Activated T-helper 1 cell treated with Interleukin-2 at 50 U/mL for 16 hours (primary cell): ENCODE measurements at places on chromosomes 11 and 22.

DNA sequence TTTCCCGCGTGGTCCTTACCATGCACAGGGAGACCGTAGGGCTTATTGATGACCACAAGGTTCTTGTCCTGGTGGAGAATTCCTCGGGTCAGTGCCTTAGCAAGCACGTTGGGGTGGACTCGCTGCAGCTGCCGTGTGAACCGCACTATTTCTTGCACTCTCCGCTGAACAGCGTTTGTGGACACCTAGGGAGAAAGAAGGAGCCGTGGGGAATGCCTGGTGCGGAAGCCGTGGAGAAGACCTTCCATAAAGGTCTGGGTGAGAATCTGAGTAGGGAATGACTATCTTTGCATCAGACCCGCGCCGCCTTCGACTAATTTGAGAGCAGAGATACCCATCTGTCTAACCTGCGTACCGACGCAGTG, 597 bp downstream of the RPUSD4 start:
- no peak for DNase-seq

- DNase-seq = no peak
Observed at GRCh38 chr22:45740236-45740635, 68.6 kb downstream of the ATXN10 start.

DNA sequence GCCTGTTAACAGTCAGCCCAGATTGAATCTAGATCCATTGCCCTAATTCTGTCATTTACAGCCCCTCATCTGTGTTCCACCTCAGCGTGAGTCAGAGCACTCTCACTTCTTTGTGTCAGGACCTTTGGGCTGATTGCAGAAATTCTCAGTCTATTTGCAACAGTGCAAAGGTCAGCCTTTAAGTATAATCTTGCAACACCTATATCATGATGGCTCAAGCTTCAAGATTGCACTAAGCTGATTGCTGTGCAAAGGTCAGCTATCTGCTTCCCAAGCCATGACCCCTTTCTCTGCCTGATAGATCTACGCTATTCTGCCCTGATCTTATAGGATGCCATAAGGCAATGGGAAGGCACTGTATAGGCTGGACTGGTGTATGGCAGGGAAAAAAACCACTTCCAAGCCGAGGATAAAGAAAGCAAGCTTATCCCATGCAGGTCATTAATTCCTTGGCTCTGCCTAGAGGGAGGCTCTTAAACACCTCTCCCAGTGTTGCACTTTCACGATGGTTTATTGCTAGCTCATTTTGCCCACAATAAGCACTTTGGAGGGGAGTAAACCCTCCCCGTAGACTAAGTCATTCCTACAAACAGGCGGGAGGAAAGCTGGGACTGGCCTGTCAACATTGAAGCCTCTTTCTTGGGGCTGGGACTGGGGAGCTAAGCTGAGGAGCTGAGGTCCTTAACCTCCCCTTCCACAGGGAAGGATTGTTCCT, 100.6 kb downstream of the RRAS2 start:
- no peak for DNase-seq

DNA sequence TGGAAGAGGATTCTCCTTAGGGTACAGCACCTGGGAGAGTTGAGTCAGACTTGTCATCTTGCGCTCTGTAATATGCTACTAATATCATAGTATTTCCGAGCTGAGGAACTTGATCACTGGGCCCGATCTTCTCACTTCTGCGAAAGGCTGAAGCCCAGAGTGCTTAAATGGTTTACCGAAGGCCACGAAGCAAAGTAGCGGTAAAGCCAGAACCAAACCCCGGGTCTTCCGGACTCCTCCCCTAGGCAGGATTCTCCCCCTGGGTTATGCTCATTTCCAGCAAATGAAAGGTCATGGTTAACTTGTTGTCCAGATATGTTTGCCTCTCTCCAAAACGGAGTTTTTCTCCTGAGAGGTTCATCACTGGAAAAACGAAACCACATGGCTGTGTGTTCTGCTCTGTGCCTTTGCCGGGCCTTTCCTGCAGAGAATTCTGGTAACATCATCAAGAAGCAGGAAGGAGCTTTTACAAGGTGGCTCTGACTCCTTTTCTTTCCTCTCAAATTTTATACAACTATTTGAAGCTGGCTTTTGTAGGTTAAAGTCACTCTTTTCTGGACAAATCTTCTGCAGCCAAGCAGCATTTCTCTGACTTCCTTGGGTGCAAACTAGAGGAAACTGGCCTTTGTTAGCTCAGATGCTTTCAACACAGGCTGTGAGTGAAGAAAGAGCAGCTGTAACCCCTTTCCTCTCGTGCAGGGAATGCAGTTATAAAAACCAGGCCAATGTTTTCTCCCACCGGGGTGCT, 35.5 kb downstream of the UBASH3B start:
- DNase-seq = no peak

DNA sequence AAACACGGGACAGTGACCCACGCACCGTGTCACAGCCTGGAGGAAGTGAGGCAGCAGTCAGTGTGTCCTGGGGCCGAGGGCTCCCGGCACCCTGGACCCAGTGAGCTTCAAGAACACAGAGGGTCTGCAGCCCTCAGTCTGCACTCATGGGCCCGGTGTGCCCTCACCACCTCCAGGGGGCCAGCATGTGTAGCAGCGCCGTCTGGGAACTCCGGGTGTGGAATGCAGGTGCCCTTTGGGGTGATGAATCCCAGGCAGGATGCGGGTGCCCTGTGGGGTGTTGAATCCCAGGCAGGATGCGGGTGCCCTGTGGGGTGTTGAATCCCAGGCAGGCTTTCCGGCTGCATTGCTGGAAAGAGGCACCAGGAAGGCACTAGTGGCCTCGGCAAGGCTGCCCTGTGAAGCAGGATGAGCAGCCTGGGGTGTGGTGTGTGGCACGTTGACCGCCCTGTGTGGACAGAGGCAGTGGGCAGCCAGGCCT, 1399.9 kb downstream of the BRD1 start:
- no peak for DNase-seq

GRCh38 chr11:119347940-119348605, 1.6 kb upstream of the MFRP start:
- DNase-seq = no peak

GRCh38 chr11:100631316-100631715, 55.8 kb upstream of the ARHGAP42 start:
- DNase-seq = no peak

DNA sequence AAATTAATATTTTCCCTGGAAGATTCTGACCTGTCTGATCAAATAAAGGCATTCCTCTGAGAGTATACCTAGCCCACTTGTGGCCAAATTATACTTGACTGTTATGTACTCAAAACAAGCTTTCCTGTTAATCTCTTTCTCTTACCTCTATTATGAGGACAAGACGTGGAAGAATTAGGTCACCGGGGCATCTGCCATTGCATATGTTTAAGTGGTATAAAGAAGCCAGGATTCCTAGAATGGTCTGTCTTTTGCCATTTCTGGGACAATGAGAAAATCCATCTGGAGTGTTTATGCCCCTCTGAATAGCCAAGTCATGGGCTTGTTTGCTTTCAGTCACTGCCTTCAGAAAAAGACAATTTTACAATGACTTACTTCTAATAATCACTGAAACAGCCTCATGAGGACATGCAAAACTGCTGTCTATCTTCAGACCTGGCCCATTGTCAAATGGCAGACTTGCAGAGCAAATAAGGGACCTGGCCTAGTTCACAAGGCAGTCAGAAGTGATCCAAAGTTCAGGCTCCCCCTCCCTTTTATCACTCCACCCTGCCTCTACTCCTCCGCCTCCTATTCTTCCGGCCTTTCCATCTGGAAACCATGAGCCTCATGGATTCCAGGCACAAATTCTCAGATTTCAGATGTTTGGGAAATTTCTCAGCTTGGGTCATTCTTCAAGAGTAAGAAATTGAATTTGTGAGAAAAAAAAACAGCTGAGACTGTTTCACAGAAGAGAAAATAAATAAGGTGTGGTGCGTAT, 128.1 kb upstream of the LDLRAD3 start:
- DNase-seq = no peak

DNA sequence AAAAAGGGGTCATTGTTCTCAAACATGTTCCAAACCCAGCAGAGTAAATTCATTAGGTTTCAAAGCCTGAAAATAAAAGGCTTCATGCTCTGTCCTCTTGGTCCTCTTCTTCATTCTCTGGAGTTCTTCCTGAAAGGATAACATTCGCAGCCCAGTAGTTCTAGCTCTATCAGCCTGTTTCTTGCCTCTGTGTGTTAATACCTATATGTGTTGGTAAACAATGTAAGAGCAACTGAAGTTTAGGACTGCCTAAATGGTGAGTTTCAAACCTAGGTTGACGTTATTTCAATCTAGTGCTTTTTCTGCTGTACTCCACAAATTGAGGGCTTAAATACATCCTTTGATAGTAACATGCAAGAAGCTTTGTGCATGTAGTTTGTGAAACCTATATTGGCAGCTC, 9.4 kb downstream of the AASDHPPT start:
- no peak for DNase-seq

GRCh38 chr11:128928400-128928799, 14.3 kb downstream of the TP53AIP1 start:
- no peak for DNase-seq

DNA sequence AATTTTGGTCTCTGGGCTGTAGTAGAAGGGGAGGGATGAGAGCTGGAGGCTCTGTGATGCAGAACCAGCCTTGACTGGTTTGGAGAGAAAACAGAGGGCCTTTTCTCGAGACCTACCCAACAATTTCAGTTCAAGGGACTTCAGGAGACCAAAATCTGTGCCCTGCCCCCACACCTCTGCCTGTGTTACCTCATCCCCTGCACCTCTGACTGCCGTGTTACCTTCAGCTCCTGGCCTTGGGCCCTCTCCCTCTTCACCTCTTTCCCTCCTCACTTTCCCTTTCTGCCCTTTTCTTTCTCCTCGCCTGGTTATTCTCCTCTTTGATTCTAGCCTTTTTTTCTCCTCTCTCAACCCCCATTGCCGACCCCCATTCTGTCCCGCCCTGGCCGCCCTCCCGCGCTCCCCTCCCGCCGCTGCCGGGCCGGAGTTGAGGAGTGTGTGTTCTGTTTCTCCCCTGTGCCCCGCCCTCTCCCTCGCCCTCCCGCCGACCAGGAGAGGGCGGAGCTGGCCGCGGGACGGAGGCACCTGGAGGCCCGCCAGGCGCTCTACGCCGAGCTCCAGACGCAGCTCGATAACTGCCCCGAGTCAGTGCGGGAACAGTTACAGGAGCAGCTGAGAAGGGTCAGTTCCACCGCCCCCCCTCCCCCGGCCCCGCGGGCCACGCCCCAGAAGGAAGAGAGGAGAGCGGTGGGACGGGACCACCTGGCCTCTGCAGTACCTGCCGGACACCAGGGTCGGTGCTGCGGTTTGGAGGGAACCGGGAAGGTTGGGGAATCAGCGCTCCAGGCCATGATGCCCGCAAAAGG, 27.2 kb downstream of the PHLDB1 start:
- no peak for DNase-seq

GRCh38 chr11:64868904-64869570, 9.4 kb downstream of the EHD1 start:
- DNase-seq = no peak

DNA sequence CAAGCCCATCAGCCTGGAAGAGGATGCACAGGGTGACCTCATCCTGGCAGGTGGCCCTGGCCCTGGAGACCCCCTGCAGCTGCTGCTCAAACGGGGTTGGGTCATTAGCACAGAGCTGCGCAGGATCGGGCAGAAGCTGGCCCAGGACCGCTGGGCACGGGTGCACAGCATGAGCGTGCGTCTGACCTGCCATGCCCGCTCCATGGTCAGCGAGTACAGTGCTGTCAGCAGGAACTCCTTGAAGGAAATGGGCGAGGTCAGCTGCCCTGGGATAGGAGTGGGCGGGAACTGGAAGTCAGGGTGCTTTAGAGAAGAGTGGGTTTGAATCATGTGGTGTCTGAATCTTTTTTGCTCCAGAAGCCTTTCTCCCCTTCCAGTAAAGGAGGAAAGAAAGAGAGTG, 61.1 kb downstream of the INSC start:
- DNase-seq = no peak

- DNase-seq = no peak
Observed at GRCh38 chr11:64185175-64185692, 737 bp upstream of the STIP1 start.

GRCh38 chr11:134564472-134565200, 152.6 kb upstream of the B3GAT1 start:
- DNase-seq = no peak

GRCh38 chr11:93902921-93903320, 52.5 kb upstream of the VSTM5 start:
- DNase-seq = no peak

DNA sequence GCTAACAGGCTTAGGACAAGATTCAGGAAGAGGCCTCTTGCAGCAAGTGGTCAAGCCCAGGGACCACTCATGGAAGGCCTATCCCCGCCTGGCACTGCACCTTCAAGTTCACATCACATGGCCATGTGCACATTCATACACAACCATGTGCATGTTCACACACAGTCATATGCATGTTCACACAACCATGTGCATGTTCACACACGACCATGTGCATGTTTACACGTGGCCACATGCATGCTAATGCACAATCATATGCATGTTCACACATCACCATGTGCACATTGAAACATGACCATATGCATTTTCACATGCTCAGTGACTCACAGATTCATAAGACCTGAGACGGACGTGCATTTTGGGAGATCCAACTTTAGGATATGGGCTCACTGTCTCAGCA, 28.7 kb upstream of the IL17RA start:
- DNase-seq = no peak

DNA sequence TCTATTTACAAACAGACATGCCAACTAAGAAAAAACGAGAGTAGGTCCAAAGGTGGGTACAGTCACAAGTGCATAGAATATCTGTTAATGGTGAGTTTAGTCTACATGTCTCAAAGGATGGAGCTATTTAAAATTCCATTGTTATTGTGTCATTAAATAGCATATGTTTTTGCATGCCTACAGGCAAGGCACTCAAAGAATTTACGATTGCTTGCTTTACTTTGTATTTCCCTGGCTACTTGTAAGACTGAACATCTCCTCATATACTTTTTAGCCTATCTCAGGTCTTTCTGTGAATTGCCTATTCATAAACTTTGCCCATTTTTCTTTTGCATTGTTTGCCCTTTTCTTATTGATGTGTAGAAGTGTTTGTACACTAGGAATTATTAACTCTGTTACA, 39.7 kb downstream of the DEUP1 start:
- no peak for DNase-seq

GRCh38 chr11:115183830-115184229, 320.4 kb downstream of the CADM1 start:
- no peak for DNase-seq

DNA sequence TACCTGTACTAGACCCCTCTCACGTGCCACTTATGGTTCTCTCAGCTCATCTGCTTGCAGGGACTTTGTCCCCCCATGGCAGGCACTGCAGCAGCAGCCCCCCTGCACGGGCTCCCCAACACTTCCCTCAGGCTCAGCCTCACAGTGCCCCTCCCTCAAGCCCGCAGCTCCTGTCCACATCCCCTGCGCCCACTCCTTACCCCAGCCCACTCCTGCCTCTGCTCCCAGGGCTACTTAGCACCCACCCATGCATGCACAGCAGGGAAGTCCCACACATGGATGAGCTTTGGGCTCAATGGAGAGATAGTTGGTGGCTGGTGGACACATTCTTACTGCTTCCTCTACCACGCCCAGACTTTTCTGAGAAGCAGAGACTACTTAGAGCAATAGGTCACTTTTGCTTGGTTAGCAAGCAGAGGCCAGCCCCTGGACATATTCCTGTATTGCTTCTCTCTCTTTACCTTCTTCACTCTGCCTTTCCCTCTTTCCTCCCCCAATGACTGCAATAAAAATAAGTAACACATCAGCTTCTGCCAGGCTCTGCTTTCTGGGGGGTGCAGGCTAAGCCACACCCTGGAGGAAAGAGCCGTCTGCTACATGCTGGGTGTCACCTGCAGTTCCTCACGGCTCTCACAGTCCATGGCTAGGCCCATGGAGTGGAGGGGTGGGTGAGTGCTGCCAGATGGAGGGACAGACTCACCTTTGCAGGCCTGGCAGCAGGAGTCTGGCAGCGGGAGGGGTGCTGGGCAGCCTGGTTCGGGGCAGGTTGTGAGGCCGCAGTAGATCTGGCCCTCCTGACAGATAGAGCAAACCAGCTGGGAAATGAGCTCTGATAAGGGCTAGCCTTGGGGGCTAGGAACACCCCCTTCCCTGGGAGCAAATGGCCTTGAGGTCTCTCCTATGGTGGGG, 23.4 kb downstream of the CHRDL2 start:
- no peak for DNase-seq
